ENCODE measurements at places on chromosomes 6 and 20.

DNA sequence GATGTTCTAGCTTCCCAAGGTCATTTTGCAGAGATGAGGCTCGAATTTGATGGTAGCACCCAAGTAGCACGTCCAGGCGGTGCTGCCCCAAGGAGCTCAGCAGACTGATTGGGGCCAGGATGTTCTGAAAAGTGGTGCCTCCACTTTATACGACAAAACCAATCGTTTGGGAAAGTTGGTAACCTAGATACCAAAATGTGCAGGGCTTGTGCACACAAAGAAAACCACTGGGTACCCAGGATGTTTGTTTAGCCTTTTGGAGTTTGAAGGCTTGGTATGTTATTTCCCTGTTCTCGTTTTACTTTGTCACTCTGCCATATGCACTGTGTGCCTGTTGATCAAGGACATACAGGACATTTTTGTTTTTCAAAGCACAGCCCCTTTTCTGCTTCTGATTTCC, 40.7 kb upstream of the PBOV1 start:
- DNase-seq, result no peak

- no peak for DNase-seq
These were observed 86.0 kb downstream of the CBLN4 start for GRCh38 chr20:55919319-55919718.

GRCh38 chr20:62376112-62377063, 9.3 kb upstream of the LAMA5 start:
- DNase-seq, result no peak

DNA sequence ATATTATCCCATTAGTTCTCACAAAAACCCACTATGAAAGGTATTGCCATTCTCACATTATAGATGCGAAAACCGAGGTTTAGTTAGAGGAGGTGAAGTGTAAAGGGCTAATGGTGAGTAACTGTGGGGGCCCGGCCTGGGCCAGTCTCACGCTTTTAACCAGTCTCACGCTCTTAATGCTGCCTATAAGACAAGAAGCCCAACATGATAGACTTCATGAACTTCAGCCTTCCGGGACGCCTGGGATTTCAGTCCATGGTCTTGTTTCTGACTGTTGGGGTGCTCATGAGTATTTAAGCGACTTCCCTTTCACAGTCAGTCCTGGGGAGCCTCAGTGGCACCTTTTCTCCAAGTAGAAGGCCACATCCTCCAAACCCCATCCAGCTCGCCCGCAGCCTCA, 31.7 kb downstream of the AGPAT4 start:
- peak; percentile 8 for DNase-seq

DNA sequence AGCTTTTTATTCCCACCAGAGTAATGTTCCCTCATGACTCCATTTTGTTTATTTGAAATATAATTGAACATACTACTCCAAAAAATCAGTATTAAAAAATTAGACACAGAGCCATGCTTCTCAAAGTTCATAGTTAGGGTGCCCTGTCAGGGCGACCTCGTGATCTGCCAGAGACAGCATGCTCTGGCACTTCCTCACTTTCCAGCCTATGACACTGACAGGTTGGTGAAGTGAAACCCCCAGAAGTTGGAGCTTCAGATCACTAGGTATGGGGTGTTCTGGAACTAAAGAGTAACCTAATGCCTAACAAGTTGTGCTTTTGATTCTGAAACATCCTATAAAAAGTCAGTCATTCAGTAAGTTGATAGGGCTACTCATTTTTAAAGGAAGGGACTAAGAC, 93.0 kb downstream of the TBC1D7 start:
- no peak for DNase-seq

- DNase-seq, result peak; percentile 15
These were observed 94.6 kb downstream of the ARMC2 start for GRCh38 chr6:108942556-108943492.

DNA sequence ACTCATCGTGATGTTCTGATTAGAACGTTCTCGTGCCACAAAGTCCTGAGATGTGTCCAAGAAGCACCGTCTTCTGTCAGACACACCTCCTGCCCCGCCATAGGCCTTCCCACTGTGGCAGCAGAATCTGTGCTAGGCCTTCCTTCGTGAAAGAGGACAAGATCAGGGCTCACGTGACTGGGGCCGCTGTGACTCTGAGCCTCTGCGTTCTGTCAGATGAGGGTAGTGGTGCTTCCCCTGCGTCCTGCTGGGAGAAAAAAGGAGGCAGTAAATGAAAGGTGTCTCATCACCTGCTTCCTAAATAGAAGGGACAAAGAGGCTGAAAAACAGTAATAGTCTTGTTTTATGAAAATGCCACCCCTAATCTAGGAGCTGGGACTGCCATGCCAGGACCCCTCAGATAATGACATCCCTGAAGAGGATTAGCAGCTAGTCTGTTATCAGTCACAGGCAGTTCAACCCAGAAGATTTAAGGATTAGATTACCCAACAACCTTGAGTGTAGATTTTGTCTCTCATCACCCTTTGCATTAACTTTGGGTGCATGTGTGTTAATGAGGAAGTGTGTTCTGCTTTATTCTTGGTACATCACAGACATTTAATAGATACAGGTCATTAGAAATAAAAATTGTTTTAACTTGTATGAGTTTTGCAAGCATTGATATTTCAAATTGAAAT, 4.1 kb downstream of the DNAJC5 start:
- DNase-seq, result no peak

- no peak for DNase-seq
These were observed 857.6 kb upstream of the SLC35B3 start for GRCh38 chr6:9292975-9293374.

GRCh38 chr6:26021350-26022131, 58.9 kb downstream of the TRIM38 start:
- DNase-seq, result peak; percentile 90

DNA sequence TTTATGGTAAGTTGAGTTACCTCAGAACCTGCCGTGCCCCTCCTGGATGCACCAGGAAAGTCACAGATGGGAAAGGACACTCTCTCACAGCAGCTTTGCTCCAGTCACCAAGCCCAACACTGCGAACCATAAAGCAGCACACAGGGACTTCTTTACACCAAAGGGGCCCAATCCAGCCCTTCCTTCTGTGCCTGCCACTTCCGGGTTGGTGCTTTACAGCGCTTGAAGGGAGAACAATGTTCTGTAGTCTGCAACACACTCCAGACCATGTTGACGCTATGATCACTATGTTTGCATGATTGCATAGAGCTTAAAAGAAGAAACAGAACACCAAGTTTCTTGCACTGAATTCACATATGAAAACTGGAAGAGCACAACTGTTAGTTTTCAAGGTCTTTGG, 57.1 kb downstream of the SERAC1 start:
- no peak for DNase-seq

- DNase-seq, result no peak
These were observed 18.6 kb upstream of the NT5E start for GRCh38 chr6:85431271-85431670.

DNA sequence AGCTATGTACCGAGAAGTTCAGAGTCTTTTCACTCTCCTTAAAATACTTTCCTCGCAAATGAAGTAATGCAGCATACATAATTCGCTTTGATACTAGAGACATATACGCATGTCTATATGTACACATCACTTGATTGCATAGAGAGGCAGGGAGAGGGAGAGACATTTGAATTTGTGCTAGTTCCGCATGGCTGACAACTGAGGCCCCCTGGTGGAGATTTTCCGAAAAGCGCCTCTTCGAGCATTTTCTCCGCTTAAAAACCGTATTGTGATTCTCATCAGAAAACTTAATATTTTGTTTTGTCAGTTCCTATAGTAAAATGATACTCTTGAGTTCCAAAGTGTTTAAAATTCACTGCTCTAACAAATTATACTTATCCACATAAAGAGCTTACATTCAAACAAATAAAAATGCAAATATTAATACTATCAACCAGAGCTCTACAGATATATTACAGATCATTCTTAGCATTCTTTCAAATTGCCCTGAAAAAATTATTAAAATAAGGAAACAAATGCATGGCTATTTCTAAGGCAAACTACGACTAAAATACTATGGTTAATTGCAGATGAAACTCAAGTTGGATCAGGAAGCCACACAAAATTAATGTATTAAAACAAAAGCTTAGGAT, 637 bp downstream of the MYLK4 start:
- no peak for DNase-seq

Data from NK-92 treated with Interleukin-12 subunit alpha and Interleukin-12 subunit beta, amount 100 ng/mL, for 24 hours (cell line).